Fibroblast of skin of right quadriceps (primary cell): ENCODE measurements at places on chromosomes 4 and X.

DNA sequence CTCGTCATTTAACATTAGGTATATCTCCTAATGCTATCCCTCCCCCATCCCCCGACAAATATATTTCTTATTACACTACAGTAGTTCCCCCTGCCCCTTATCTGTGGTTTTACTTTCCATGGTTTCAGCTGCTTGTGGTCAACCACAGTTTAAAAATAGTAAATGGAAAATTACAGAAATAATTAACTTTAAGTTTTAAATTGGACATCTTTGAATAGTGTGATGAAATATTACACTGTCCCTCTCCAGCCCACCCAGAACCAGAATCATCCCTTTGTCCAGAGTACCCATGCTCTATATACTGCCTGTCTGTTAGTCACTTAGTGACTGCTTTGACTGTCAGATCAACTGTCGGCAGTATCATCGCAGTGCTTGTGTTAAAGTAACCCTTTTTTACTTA is 47.4 kb upstream of the VEGFC start:
- peak; percentile 83 for DNase-seq

- peak; percentile 1 for DNase-seq
Measured at GRCh38 chrX:23980011-23980441, 47.0 kb downstream of the KLHL15 start.

DNA sequence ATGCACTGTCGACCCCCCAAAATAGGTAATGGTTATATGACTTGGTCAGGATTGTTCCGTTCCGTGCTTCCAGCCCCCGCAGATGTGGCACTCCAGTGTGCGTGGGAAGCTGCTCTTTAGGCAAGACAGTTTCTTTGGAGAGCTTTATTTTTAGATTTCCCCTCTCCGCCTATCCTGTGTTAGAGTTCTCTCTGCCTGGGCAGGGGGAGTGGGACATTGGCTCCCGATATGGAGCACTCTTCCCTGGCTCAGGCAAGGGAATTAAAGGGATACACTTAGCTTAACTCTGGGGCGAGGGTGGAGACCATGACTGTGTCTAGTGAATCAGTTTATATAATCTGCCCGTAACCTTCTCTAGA is 36.0 kb downstream of the DLG3 start:
- no peak for DNase-seq

- no peak for DNase-seq
Measured at GRCh38 chr4:4274226-4274625, 15.7 kb downstream of the LYAR start.

GRCh38 chrX:132146456-132146855 is 18.6 kb upstream of the FRMD7 start:
- DNase-seq: no peak

DNA sequence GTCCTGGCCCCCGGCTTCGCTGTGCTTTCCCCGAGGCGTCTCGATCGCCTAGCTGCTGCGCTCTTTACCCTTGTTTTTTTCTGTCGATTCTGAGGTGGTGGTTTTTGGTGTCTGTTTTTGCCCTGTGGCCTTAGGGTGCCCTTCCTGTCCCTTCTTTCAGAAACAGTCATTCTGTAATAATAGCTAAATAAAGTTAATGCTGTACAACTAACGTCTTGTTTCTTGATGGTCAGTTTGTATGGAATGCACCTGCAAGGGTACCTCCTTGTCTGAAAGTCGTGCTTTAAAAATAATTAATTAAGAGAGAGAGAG is 686 bp downstream of the FIP1L1 start:
- DNase-seq: no peak

DNA sequence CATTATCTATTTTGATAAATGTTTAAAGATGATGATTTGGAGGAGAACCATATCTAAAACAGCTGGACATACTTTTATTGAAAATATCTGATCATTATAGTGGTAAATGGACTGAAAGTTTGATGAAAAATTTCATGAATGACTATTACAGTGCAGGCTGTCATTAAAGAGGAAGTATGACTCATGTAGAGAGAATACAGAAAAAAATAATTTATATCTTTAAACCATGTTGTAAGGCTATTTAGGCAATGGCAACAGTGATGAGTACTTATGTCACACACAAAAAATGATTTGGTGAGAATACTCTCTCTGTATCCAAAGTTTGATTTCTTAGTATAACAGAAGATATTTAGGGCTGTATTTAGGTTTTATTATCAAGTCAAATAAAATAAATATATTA is 3.9 kb upstream of the GLRB start:
- DNase-seq: peak; percentile 52

DNA sequence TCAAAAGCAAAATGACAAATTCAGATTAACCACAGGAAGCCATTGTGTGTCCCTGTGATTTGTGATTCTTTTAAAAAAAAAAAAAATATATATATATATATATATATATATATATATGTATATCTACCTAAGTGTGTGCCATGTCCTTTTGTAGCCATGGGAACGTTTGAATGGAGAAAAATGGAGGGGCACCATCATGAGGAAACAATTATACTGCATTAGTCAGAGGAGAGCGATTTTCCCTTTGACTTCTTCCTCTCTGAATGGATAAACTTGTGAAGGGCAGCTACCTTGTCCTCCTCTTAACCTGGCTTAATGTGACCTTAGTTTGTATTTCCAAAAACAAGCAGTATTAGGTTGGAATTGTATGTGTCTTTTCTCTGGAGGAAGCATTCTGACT is 23.3 kb upstream of the CBLL2 start:
- peak; percentile 17 for DNase-seq

GRCh38 chr4:187135878-187136277 is 412.2 kb upstream of the FAT1 start:
- no peak for DNase-seq

- DNase-seq: no peak
Measured at GRCh38 chrX:39891781-39892180, 206.0 kb downstream of the BCOR start.

DNA sequence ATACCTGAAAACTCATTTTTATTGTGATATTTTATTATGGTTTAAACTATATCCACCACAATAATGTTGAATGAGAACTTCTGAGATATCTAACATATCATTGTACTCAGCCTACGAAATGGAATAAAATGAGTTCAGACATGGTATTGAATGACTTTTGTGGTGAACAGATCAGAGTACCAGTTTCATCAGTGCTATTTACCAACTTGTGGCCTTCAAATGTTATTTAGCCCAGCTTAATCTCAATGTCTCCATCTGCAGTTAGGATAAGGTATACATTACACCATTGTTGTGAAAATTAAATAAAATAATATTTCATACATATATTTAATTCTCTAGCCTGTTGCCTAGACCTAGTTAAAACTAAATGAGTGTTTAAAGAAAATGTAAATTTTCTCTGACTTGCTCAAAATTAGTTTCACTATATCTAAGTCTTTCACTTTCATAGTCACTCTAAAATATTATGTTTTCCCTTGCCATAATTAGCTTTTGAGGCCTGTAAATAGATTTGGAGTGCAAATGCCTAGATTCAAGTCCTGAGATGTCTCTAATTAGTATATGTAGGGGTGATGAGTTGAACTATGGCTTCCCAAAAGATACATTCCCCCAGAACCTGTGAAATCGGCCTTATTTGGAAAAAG is 594.2 kb downstream of the STPG2 start:
- no peak for DNase-seq

DNA sequence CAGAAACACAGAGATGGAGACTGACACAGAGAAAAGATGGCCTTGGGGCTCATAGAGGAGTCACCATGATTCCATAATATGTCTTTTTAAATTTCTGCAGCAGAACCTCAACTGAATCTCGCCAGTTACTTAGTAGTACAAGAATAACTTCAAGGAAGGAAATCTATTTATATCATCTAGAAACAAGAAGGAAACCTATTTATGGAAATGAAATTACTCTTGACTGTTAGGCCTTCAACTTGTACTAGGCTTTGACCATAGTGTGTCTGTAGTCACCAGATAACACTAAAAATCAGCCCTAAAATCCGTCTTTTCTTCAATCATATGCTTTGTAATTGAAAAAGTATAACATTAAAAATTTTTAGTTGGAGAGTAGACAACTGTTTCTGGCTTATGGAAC is 740.4 kb downstream of the TRIML1 start:
- DNase-seq: no peak

GRCh38 chr4:4574052-4574451 is 32.2 kb upstream of the STX18 start:
- no peak for DNase-seq

- DNase-seq: peak; percentile 61
Measured at GRCh38 chrX:15170927-15171326, 99.0 kb downstream of the ASB9 start.

DNA sequence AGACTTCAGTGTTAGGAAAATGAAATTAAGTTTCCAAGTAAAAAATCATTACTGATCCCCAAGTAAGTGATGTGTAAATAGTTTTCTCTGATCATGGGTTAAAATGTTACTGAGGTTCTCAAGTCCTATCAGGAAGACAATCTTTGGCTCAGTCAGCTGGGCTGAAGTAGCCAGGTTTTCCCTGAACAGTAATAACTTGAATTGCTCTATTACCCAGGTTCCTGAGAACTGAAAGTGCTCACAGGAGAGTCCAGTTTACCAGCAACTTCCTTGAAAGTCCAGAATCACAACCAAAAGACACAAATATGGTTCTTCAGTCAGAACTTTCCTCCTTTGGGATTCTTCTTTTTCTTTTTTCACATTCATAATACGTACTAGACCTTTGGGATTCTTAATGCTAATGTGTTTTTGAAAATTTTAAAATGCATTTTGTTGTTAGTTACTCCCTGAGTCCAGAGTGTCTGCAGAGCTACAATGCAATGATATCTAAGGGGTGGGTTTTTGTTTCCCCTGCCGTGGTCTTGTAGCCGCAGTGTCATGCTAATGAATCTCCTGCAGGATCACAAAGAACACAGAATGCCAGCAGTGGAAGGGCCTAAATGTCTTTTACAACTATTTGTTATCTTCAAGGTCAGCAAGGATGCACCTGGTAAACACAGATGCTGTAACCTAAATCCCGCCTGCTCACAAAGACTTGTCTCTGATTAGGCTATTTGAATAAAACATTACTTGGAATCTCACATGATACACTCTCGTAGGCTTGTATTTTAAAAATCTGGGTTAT is 439.8 kb upstream of the NR3C2 start:
- no peak for DNase-seq

- DNase-seq: no peak
Measured at GRCh38 chr4:90183254-90183653, 56.1 kb downstream of the CCSER1 start.

DNA sequence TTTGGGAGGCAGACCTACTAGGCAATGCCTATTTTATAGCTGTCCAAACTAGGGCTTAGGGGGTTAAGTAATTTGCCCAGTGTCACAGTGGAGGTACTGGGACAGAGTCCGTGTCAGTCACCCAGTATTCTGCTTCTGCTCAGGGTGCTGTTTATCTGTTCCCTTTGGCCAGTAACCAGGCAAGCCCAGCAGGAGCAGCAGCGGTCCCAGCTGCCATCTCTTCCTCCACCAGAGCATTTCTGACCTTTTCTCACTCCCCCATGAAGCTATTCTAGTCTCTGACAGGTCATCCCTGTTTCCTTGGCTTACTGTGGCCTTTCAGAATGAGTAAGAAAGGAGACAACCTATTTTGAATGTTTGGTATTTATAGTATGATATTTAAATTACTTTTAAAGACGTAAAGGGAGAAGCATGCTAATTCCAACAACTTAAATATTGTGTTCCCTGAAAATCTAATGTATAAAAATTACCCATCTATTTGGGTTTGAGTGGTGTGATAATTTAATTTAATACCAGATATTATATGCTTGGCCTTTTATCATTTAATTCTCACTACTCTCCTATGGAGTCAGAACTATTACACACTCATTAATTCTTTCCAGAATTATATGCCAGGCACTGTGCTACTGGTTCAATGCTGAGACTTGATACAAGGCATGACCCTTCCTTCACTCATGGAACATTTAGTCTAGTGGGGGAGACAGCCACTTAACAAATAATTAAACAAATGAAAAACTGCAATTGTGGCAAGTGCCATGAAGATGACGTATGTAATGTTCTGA is 60.6 kb downstream of the RPS6KA3 start:
- no peak for DNase-seq

DNA sequence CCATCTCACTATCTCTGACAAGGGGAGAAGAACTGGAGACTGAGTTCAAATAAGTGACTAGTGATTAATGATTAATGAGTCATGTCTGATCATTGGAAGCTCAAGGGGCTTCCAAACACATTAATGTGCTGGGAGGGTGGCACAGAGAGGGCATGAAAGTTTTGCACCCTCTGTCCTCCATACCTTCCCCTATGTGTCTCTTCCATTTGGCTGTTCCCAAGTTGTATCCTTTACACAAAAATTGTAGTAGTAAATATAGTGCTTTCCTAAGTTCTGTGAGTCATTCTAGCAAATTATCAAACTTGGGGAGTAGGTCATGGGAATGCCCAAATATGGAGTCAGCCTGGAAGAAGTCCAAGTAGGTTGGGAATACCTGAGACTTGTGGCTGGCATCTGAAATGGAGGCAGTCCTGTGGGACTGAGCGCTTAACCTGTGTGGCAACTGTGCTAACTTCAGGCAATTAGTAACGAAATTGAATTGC is 4.1 kb upstream of the FAM200B start:
- peak; percentile 51 for DNase-seq

DNA sequence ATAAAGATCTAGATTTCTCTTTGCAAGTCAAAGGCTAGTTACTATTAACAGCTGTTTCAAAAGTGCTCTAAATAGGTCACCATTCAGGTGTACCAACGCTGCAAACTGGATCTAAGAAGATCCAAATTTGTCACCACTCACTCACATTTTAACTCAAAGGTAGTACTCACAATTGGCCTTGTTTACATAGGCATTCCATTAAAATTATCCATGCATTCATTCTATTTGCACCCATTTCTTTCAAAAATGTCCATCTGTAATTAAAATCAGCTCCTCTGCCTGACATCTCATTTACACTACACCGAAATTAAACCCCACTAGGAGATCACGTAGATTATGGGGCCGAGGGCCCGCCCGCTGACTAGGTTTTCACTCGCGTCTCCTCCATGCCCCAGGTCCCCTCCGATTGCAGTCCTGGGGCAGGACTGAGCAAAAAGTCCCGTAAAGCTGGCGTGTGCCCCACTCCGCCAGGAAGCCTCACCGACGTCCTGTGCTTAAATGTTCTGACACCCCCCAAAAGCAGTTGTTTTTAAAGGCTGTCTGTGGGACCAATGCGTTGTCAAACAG is 1.3 kb upstream of the ING2 start:
- no peak for DNase-seq

DNA sequence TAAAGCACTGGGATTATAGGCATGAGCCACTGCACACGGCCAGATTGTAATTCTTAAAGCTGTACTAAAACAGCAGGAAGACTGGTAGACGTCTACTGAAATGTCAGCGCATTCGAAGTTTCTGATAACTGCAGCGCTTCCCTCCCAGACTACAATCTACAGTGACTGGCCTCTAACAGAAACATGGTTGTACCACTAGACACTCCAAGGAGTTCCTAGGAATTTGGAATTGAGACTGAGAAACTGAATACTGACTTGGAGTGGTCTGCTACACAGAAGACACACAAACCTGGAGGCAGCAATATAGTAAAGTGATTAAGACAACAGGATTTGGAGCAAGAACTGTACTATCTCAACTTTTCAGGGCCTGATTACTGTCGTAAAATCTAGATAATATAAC is 937 bp downstream of the HELQ start:
- peak; percentile 1 for DNase-seq
